ENCODE measurements at places on chromosomes 6 and 20.

GRCh38 chr6:29507319-29507718, 19.6 kb upstream of the MAS1L start:
- no peak for DNase-seq

GRCh38 chr6:163533443-163533842, 118.9 kb downstream of the QKI start:
- peak; percentile 90 for DNase-seq

DNA sequence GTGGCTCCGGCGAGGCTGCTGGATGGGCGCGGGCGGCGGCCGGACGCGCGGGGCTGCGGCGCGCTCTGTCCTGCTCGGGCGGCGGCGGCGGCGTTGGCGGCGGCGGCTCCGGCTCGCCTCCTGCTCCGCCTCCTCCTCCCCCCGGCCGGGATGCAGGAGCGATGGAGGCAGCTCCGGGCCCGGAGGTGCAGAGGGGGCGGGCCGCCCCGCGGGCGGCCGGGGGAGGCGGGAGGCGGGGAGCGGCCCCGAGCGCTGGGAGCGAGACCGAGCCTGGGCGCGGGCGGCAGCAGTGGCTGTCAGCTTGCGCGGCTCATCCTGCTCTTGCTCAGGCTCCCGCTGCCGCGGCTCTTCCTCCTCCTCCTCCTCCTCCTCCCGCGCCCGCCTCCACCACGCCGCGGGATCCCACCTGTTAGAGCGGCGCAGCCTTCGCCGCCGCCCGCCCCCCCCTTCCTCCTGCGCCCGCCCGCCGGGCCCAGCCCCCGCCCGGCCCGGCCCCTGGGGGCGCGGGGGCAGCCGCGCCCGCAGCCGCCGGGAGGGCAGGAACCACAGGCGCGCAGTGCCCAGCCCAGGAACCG, at the start of gene NOL4L:
Gene NOL4L, minus strand, starts transcription at position 323 of the 575 bp plus-strand sequence. CDS start 443 bp downstream, outside the sequence.
- peak; percentile 33 for DNase-seq

DNA sequence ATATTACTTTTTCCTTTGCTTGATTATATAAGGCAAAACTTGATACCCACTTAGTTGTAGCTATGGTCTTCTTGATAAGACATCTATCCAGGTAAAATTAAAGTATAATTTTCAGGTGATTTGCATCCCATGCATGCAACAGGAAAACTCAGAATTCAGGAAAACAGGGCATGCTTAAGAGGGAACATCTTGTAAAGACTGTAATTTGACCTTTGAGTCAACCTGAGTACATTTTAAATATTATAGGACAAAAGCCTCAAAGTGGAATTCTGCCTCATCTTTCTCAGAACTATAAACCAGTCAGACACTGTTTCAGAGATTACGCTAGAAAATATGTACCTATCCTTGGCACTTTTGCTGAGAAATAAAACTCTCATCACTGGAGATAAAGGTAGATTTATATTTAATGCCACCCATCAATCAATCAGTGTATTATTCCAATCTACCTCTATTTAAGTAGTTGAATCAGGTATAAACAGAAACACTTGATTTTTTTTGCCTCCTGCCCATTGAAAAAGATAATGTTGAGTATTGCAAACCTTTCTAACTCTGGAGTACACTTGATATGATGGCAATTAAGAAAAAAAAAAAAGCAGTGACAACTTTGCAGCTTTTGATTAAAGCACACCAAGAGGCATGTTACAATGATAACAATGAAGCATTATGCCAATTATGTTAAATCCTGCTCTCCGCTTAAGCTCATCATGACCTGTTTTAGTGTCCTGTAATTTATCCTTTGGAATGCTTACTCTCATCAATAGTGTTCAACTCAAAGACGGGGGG, 2.8 kb downstream of the CITED2 start:
- no peak for DNase-seq

- no peak for DNase-seq
Observed at GRCh38 chr6:149211046-149211571, 106.4 kb upstream of the TAB2 start.

DNA sequence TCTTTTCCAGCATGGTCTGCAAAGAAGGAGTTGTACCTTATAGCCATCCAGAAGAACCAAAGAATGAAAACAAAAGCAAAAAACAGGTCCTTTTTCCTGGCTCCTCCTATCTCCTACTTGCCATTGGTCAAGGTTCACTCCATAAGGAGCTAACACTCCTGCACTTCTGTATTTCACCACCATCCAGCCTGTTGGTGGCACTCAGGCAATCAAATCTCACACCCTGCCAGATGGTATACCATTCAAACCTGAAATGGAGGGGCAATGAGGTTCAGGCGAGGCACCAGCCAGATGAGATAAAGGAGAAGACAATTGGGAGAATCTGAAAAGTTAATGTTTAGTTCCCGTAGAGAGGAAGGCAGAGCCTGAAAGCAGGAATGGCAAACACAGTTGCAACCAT, 203.8 kb downstream of the ALDH8A1 start:
- DNase-seq = no peak

DNA sequence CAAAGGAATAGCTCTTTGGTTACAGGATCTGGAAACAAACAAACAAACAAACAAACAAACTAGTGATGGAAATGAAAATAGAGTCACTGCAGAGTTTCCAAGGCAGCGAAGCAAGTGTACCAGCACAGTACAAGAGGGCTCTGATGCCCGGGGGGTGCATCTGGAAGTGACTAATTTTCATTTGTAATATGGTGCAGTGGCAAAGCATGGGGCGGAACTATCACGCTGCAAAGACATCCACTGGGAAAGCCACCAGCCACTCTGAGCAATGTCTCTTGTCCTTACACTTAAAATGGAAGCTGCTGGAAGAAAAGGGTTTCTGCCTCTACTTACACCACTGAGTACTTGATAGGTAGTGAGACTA, 44.4 kb upstream of the NEDD9 start:
- no peak for DNase-seq

GRCh38 chr20:13270211-13270610, 49.1 kb downstream of the ISM1 start:
- DNase-seq = no peak

GRCh38 chr20:17177341-17177740, 49.5 kb upstream of the PCSK2 start:
- DNase-seq = no peak

DNA sequence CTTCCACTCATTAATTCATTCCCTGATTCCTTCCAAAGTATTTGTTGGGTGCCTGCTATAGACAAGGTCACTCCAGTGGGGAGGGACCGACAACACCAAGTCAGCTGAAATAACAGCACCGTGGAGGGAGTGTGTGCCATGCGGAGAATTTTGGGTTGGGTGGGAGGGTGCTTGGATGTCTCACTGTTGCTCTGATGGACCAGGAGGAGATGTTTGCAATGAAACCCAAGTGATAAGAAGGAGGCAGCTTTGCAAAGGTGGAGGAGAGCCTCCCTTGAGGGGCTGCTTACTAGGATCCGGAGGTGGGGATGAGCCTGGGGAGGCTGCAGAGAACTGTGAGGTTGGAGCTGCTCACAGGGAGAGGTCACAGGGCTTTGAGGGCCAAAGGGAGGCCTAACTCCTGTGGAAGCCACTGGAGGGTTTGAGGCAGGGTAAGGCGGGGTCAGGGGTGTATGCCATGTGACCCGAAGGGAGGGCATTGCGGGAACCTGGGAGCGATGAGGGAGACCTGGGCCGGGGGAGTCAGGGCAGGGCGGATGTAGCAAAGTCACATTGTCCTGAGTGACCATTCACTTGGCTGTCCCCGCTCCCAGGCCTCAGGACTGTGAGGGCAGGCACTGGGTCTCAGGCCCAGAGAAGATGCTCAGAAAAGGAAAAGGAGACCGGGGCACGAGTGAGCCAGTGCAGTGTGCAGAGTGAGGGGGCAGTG, 124.5 kb downstream of the PHACTR3 start:
- DNase-seq = no peak

DNA sequence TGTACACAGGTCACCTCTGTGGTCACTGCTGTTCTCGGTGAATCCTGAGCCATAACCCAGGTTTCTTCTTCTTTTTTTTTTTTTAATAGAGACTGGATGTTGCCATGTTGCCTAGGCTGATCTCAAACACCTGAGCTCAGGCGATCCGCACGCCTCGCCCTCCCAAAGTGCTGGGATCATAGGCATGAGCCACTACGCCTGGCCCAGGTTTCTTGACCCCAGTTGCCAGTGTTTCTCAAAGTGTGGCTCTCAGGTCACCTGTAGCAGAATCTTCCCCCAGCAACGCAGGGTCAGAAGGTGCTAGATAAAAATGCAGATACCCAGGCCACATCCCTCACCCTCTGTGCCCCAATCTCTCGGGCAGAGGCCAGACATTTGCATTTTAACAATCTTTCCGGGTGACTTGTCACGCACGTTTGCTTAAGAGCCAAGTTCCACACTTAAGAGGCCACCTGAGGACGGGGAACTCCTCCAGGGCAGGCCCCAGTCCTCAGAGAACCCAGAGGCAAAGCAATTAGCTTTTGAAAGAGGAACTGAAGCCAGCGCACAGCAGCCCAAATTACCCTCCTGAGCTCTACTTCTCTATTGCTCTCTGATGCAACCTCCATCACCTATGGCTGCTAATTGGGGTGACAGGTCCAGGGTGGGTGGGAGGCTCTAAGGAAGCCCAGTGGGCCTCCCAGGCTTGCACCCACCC, 81.8 kb downstream of the NFATC2 start:
- DNase-seq = no peak

- DNase-seq = no peak
Observed at GRCh38 chr20:42401613-42402012, 783.4 kb upstream of the CHD6 start.

GRCh38 chr6:19309661-19310060, 527.5 kb upstream of the ID4 start:
- no peak for DNase-seq

DNA sequence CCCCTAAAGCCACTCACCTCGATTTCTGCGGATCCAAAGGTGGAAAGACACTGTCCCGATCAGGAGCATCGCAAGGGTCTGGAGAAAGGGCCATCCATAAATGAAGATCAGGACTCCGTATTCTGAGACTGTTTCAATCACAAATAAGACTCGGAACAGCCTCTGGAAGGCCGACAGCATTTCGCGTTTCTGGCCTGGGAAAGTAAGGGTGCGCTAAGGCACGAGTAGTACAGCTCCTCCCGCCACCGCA, 44.6 kb downstream of the DPPA5 start:
- DNase-seq = no peak

DNA sequence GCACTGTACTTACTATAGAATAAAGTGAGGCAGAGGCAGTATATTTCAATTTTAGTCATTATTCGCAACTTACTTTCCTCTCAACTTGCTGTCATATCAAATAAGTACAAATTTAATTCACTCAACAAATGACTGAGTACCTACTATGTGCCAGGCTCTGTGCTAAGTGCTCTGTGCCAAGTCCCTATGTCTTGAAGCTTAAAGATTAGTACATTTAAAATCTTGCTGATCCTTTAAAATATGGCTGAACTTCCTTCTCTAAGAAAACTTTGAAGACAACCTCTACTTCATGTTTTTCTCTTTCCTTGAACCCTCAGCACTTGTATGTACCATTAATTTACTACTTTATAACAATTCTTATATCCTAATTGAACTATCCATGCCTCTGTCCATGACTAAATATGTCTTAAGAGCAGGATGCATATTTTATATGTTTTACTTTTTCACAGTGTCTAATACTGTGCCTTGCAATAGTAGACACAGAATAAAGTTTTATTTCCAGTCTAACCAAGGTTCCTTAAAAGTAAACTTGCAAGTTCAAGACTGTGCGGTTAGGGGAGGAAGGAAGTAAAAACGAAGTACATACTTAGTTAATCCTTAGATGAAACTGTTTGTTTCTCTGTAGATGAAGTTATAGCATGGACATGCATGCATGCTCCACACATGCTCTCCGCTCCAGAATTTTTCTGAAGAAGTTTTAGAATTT, 10.0 kb upstream of the LATS1 start:
- DNase-seq = no peak

DNA sequence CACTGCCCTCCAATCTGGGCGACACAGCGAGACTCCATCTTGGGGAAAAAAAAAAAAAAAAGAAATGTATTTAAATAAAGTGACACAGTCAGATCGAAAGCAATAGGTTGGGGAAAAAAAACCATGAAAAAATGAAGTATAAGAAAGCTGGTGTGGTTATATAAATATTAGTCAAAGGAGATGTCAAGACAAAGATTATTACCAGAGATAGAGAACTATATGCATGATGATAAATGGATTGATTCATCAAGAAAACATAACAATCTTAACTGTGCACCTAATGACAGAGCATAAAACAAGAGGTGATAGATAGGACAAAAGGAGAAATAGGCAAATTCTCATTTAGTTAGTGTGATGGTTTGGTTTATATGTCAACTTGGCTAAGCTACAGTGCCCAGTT, 146.9 kb upstream of the AHI1 start:
- no peak for DNase-seq

GRCh38 chr6:110573136-110573535, 96.7 kb upstream of the SLC22A16 start:
- DNase-seq = no peak
